SJCRH30 (cell line): ENCODE measurements at places on chromosomes 3 and 15. TPM values are rescaled to one million over a fixed set of nuclear protein-coding genes. Genes with fewer than 3 reads are reported as not detected.

DNA sequence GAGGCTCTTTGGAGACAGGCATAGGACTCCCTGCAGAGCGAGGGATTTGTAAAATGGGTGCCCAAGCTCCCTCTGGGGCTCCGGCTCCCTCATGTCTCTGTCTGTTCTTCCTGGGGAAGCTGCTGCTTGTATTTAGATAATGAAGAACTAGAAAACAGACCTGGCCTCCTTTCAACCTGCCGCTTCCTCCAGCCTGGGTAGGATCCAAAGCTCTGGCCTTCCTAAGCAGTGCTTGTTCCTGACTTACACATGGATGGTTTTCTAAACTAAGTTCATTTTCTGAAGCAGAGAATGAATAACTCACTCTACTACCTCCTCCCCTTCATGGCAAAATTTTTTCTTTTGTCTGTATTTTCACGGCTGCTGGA, 36.9 kb upstream of the MYZAP start:
- no peak for DNase-seq

GRCh38 chr15:41975669-41976068, 3.3 kb upstream of the EHD4 start:
- no peak for DNase-seq

DNA sequence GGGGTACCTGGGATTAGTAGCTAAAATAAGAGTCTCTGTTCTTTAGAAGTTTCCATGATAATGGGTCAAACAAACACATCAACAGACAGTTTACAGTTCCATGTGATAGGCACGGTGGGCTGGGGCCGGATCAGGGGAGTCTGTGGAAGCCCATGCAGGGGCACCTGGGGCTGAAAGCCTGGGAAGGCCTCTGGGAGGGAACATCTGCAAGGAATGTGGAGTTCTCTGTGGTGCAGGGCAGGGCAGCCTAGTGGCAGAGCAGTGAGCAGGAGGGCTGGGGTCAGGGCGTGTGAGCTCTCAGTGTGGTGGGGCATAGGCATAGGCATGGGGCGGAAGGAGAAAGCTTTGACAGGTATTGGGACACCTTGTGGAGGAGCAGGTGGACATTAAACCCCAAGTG, 207.7 kb upstream of the TRIM42 start:
- no peak for DNase-seq

DNA sequence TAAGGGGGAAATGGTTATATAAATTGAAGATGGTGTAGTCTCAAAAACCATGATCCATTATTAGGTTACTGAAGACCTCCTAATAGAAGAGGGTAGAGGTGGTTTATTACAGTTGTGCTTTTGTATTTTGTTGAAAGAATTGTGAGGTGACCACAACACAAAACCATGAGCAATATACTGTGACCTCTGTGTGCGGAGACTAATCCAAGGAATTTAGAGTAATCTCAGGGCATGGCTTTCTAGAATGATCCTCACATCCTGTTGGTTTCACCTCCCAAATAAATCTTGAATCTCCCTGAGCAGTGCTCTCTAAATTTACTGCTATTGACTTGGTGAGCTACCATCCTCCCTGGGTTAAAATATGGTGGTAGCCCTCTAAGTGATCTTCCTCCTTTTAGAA, 52.3 kb downstream of the PTPRG start:
- DNase-seq: no peak

The PEAK1 gene
- 16.1 and 16.3 TPM in 2 replicates for total RNA-seq

DNA sequence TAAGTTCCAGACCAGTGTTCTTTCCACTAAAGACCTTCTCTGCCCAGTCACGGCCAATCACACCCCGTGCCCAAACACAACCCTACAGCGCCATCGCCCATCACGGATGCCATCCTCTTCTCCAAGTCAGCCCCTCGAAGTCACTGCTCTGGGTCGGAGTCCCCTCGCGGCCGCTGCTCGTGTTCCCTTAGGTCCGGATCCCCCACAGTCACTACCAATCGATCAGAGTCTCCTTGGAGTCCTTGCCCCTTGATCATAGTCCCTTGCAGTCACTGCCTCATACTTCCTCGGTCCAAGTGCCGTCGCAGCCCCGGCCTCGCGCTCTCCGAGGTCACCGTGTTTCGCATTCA, 461 bp downstream of the PCYT1A start:
- DNase-seq: peak; percentile 14

- no peak for DNase-seq
Measured at GRCh38 chr3:196097373-196098154, 15.7 kb upstream of the TFRC start.

- peak; percentile 97 for DNase-seq
Measured at GRCh38 chr15:33154351-33155166, 40.0 kb downstream of the FMN1 start.

DNA sequence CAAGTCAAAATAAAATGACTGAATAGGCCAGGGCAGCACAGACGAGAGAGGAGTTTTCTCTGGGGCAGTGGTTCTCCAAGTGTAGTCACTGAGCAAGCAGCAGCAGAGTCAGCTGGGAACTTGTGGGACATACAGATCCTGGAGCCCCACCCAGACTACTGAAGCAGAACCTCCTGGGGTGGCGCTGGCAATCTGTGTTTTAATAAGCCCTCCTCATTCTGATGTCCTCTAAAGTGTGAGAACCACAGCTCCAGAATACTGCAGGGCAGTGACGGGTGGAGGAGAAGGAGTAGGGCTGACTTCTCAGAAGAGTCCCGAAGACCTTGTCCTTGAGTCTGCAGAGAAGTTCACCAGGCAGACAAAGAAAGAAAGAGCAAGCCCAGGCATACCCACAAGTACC, 251.3 kb upstream of the HES1 start:
- no peak for DNase-seq

GRCh38 chr3:162517110-162517509, 1020.5 kb downstream of the OTOL1 start:
- no peak for DNase-seq

DNA sequence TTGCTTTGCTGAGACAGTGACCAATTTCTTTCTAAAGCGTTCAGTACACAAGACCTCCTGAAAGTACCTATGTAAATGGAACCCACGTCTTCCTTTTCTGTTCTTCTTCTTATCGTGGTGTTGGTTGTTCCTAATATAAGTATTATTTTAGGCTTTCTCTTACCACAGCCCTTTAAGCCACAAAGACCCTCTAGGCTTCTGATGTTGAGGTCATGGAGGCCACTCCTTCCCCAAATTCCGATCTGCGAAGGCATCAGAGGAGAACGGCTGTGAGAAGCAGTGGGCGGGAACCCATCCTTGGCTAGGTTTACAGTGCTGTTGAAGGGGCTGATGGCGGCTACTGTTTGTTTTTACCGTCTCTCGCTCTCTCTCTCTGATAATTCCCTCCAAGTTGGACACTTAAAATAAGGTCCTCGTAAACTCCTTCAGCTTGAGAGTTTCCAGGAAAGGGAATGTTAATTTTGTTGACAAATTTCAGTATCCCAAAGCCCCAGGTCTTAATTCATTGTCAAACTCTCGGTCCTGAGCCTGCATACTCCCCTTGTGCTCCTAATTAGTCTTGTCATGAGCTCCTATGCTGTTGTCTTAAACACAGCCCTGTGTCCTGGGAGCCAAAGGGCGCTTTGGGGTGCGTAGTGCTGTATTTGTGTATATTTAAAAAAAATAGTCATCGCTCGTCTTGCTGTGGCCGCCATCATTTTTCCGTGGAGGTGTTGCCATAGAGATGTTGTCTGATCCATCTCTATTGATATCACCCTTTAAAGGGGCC, 178.8 kb downstream of the OPA1 start:
- no peak for DNase-seq

DNA sequence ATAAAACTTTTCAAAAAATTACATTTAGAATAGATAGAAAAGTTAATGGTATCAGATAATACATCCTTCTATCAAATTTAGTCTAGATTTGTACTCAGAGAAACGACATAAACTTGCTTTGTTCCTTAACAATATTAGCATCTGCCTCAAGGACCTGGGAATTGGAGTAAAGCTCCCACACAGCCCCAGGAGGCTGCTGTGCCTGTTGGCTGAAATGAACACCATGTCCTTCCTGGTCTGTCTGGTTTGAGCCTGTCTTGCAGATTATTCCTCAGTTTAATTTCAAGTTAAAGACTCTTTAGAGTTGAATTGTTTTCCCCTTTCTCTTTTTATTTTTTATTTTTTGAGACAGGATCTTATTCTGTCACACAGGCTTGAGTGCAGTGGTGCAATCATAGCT, 19.4 kb downstream of the GNB5 start:
- DNase-seq: no peak

GRCh38 chr3:134517791-134518190, 31.9 kb downstream of the CEP63 start:
- DNase-seq: no peak
